ENCODE measurements at places on chromosomes 12 and 14. TPM values are rescaled to one million over a fixed set of nuclear protein-coding genes. Genes with fewer than 3 reads are reported as not detected.

DNA sequence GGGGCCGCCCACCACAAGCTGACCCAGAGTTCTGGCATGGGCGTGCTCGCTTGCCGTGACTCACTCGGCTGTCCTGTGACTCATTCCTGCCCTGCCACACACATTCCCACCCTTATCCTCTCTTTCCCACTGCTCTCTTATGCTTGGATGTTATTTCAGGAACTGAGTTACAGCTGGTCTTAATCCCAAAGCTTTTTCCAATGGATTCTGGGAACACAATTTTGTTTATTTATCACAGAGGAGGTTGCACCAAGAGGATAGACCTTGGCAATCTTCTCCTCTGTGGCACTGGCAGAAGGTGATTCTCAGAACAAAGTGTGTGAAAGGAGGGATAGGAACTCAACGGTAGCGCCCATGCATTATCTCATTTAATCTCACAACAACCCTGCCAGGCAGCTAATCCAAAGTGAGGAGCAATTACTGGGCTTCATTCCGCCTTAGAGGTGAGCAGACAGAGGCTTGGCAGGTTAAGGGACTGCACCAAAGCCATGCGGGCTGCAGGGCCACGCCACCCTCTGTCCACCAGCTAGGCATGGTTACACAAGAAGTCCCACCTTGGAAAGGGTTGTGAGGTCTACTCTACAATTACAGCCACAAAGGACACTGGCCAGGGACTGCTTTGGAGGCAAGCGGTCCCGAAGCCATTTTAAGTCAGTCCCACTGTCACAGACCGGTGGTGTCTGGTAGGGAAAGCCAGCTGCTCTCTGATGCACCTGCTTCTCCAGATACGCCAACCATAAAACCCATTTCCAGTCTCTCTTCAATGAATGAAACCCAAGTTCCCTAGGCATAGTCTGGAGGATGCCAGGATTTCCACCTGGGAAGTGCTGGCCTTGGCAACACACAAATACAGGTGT lies 32.9 kb downstream of the SYNE3 start:
- H3K4me1 ChIP-seq, result peaks cover 9% of the 10 kb centered on the region
- no peaks in the 10 kb centered on the region for H3K27me3 ChIP-seq
- peak; percentile 86 for DNase-seq
- H3K27ac ChIP-seq, result peak overlapping the region; percentile 81

C1S gene
- total RNA-seq, result 412 TPM

CABP1 gene
- total RNA-seq, result not detected

GRCh38 chr12:96452261-96452922 lies 37.0 kb upstream of the CFAP54 start:
- H3K27ac ChIP-seq, result no peak overlapping the region
- no peak for DNase-seq
- H3K4me3 ChIP-seq, result no peak overlapping the region
- no peaks in the 10 kb centered on the region for H3K4me1 ChIP-seq
- no peaks in the 10 kb centered on the region for H3K27me3 ChIP-seq
- no peaks in the 10 kb centered on the region for H3K36me3 ChIP-seq

KLHDC1 gene
- 25.6 TPM for total RNA-seq

DNA sequence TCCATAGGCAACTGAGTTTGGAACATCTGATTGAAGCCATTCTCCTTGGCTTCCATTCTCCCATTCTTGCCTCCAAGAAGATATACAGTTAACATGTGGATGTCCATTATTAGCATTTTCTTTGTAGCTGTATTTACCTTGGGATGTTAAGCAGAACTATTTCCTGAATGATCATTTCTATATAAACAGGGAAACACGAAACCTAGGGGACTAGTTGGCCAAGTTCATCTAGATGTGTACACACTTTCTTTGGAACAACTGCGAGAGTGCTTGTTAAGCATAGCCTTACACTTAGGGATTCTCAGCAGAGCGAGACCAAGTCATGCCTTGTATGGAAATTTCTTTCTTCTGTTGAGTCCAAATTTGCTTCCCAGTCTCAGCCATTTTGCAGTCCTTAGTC lies 42.1 kb downstream of the DRAM1 start:
- H3K36me3 ChIP-seq, result no peaks in the 10 kb centered on the region
- H3K27ac ChIP-seq, result no peak overlapping the region
- no peak overlapping the region for H3K4me3 ChIP-seq
- DNase-seq, result no peak

- H3K27me3 ChIP-seq, result no peaks in the 10 kb centered on the region
- no peaks in the 10 kb centered on the region for H3K36me3 ChIP-seq
- no peak for DNase-seq
- no peak overlapping the region for H3K27ac ChIP-seq
- H3K4me3 ChIP-seq, result no peak overlapping the region
- no peaks in the 10 kb centered on the region for H3K4me1 ChIP-seq
These were observed 69.8 kb downstream of the GAS2L3 start for GRCh38 chr12:100643246-100643645.

DNA sequence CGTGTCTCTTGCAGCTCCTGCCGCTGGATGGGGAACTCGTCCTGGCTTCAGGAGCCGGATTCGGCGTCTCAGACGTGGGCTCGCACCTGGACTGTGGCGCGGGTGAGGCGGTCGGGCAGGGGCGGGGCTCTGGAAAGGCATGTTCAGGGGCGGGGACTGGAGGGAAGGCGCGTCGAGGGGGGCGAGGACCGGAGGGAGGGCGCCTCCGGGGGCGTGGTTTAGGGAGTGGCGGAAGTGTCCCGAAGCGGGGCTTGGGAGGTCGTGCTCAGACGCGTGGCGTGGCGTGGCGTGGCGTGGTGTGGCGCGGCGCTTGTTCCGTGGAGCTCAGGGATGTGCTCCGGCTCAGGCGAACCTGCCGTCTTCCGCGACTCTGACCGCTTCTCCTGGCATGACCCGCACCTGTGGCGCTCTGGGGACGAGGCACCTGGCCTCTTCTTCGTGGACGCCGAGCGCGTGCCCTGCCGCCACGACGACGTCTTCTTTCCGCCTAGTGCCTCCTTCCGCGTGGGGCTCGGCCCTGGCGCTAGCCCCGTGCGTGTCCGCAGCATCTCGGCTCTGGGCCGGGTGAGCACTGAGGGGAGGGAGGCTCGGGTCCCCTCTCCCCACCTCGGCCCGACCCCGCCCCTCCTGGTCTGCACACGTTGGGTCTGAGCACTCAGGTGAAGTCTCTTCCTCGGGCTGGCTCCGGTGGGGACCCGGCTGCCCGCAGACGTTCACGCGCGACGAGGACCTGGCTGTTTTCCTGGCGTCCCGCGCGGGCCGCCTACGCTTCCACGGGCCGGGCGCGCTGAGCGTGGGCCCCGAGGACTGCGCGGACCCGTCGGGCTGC lies 6.2 kb downstream of the AMN start:
- H3K27ac ChIP-seq, result no peak overlapping the region
- peak; percentile 36 for DNase-seq
- peak overlapping the region; percentile 33 for H3K4me3 ChIP-seq

All from uterus (tissue), 4 donors.